ENCODE measurements at places on chromosomes 1 and 21.

GRCh38 chr1:41379738-41380130, 18.5 kb downstream of the FOXO6 start:
- no peak for DNase-seq

DNA sequence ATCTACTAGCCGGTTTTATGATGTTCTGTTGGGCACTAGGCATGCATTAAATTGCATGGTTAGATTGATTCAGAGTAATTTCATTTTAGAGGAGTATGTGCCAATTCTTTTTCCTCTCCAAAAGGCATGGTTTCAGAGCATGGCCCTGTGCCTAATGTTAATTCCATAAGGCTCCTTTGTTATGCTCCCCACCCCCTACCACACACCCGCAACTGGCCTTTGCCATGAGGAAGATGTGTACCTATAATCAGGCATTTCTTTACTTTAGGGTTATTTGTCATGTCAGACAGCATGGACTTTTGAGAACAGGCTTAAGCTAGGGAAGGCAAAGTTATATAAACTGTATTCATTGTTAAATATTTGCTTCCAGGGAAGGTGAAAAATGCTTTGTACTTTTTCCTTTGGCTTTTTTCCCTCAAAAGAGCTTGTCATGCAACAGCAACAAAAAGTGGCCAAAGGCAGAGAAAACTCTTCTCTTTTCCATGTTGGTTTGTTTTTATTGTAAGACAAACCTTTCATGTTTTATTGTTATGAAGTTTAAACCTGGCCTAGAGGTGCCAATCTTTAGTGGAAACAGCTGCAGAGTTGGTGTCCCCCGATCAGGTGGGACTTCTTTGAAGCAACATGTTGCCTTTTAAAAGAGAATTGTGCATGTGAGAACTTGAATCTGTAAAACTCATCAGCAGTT, 24.3 kb upstream of the NBL1 start:
- no peak for DNase-seq

DNA sequence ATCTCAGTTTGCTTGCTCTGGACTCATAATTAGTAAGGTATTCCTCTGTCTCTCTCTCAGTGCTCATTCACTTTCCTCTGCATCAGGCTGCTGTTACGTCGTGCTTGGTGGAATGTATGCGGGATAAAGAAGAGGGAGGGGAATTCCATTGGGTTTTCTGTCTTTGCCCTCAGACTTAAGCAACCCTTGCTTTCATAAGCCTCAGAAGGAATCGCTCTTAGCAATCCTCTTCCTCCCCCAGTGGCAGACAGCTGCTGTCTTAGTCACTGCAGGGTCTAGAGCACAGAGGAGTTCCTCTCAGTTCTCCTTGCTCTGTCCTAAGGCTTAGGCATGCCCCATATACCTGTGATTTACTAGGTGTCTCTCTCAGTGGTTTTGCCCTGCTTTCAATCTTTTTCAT, 19.1 kb upstream of the NTMT2 start:
- DNase-seq, result no peak

DNA sequence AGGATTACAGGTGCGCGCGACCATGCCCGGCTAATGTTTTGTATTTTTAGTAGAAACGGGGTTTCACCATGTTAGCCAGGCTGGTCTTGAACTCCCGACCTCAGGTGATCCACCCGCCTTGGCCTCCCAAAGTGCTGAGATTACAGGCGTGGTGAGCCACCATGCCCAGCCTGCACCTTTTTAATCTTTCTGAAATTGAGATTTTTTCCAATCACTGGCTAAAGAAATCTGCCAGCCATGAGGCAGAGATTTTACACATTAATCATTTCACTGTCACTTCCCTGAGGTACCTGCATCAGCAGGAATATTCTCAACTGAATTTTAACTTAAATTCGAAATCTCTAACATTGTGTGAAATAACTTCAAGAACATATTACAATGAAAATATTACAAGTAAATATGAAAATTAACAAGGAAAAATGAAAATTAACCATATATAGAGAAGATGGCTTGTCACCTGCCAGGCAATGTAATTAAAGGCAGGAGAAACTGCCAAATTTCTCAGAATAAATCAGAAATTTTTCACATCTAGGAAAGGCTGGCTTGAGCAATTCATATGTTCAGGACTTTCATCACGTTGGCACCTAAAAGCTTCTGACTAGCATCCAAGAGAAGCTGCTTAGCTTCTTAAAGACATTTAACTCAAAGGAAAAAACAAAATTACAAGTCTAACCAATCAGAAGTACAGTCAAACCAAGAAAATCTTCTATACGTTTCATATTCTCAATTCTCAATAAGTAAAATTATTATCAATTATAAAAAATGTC, 5.9 kb downstream of the ANKRD13C start:
- no peak for DNase-seq

- no peak for DNase-seq
Measured at GRCh38 chr1:29136391-29136915, 12.8 kb upstream of the TMEM200B start.

- no peak for DNase-seq
Measured at GRCh38 chr1:23533246-23534023, 2.4 kb upstream of the E2F2 start.

DNA sequence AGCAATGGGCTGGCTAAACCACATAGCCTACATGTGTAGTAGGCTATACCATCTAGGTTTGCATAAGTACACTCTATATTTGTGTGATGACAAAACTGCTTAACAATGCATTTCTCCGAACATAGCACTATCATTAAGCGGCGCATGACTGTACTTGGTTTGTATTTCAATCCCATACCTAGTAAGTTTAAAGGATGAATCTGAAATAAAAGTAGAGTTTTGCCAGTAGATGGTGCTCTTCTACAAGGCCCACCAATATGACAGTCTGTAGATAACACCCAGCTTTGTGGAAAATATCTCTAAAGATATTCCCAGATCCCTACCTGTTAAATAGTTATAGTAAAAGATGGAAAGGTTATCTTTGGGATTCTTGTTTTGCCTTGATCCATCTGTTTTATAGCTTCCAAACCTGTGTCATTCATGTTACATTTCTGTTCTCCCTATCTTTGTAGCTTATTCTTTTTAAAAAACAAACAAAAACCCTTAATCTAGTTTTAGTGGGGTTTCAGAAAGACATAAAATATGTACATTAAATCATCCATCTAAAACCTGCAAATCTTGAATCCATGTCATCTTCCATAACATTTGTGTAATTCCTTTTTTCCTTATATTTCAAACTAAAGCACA, 33.9 kb upstream of the ASPM start:
- no peak for DNase-seq

DNA sequence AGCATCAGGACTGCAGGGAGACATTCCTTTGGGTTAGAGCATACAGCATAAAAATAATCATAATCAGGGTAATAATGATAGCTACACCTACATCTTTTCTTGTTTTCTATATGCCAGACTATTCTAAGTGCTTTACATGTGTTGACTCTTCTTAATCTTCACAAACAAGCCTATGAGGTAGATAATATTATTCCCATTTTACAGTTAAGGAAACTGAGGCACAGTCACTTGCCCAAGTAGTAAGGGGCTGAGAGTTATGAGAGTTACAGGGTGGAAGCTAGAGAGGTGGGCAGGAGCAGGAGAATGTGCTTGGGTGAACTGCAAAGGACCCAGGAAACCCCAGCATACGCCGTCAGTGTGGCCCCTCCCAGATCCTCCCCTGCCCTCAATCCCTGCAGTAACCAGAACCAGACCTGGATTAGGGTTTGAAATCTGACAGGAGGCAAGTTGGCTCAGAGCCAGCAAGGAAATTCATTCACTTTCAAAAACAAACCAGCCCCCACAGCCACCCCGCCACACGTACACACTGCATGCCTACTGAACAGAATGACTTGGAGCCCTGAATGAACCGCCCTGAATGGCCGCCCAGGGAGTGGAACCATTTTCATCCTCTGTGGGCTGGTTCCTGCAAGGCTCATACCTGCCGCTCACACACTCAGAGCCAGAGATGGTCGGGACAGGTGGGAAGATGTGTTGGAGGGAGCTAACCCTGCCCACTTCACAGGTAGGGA, 126.1 kb downstream of the TRABD2B start:
- DNase-seq, result no peak

- no peak for DNase-seq
Measured at GRCh38 chr1:34779962-34780361, 1.1 kb upstream of the GJB3 start.

DNA sequence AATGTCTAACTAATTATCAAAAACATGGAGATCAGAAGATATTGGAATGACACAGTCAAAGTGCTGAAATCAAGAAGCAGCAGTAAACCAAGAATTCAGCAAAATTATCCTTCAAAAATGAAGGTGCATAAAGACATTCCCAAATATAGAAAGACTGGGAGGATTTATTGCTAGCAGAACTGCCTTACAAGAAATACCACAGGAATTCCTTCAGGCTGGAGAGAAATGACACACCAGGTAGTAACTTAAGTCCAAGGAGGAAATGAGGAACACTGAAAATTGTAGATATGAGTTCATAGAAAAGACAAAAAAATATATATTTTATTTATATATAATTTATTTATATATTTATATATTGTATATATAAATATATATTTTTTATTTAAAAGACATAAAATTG, 217.2 kb downstream of the RPS6KC1 start:
- DNase-seq, result no peak

DNA sequence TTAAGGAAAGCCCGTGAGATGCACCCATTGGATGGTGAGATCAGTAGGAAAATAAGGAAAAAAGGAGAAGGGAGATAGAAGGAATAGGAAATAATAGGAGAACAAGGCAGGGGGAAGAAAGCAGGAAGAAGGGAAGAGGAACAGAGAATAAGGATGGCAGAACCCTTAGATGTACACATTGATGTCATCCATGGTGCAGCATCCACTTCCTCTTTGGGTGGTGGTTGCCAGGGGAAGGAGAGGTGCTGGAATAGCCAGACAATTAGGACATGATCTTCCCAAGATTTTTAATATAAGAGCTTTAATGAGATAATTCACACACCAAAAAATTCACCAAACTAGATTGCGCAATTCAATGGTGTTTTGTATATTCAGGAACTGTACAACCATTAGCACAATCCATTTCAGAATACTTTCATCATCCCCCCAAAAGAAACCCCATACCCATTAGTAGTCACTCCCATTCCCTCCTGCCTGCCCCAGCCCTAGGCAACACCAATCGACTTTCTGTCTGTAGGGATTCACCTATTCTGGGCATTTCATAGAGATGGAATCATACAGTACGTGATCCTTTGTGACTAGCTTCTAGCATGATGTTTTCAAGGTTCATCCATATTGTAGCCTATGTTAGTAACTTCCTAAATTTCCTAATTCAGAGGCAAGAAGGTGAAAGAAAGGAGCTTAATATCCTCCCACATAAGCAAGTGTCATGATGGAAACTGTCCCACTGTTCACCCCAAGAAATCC, 121.4 kb downstream of the PLXNA2 start:
- no peak for DNase-seq

DNA sequence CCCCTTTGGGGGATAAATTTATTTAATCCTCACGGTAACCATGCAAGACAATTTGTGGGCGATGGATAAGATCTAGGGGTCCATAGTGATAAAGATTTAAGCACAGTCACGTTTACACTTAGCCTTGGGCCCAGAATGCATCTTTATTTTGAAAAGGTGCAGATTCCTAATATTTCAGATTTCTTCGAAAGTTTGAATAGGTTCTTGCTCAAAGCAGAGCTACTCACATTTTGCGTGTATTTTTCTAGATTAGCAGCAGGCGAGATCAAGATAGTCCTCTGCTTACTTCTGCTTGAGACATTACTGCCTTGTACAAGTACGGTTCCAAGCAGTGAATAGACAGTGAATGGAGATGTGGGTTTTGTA, 647 bp downstream of the TSEN15 start:
- no peak for DNase-seq

- no peak for DNase-seq
Measured at GRCh38 chr1:63928186-63929105, 154.6 kb downstream of the ROR1 start.

- no peak for DNase-seq
Measured at GRCh38 chr21:37263827-37264600, 3.1 kb downstream of the VPS26C start.

GRCh38 chr21:33857846-33858666, 57.5 kb downstream of the ATP5PO start:
- no peak for DNase-seq

DNA sequence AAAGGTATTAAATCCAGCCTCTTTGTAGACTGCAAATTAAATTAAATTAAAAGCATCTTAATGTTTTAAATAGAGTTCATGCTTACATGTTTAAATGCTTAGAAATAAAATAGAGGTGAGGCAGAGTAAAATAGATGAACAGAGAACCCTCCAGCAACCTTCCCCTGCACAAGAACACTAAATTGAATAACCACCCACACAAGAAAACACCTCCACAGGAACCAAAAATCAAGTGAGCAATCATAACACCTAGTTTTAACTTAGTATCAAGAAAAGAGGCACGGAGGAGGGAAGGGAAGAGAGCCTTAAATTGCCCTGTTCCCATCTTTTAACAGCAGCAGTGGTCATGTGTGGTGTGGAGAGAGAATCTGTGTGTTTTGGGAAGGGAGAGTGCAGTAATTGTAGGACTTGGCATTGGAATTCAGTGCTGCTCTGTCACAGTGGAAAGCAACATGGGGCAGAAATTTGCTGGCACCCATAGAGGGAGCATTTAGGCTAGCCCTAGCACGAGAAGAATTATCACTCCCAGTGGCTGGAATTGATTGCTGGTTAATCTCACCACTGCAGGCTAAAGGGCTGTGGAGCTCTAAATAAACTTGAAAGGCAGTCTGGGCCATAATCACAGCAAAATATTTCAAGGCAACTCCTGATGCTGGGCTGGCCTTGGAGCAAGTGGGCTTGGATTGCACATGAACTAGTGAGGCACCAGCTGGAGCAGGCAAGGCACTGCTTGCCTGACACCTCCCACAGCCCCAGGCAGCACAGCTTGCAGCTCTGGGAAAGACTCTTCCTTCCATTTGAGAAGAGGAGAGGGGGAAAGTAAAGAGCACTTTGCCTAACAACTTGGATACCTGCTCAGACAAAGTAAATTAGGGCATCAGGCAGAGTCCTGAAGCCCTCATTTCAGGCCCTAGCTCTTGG, 1478.8 kb downstream of the NCAM2 start:
- DNase-seq, result no peak

- no peak for DNase-seq
Measured at GRCh38 chr1:18396247-18396980, 84.3 kb upstream of the KLHDC7A start.

DNA sequence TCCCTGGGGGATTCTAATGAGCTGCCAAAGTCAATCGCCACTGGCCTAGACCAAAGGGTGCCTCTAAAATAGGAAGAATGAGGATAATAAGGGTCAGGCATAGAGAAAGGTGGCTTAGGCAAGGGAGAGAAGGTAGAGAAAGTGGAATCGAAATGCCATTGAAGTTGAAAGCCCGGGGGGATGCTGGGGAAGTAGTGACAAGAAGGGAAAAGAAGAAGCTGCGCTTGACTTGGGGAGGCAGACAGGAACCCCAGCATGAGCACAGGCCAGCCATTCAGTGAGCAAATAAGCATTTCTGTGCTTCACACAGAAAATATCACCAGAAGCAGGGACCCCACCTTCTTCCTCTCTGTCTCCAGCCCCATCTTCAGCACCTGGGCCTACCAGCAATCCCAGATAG, 1.5 kb downstream of the CD2 start:
- no peak for DNase-seq

DNA sequence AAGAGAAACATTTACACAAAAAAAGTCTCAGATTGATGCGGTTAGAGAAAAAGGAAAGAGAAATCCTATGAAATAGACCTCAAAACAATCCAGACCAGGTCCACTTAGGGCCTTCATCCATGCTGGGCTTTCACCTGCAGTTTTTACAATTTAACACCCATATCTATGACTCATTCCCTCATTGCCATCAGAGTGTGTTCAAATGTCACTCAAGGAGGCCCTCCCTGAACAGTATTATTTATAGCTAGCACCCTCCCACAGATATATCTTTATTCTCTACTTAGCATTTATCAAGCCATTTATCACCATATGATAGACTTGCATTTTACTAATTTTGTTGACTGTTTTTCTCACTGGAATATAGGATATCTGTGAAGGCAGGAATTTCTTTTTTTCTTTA, 824 bp upstream of the KRTAP21-3 start:
- DNase-seq, result no peak

Measured in effector CD8-positive, alpha-beta T cell (primary cell).